ENCODE measurements at places on chromosomes 2 and 18.

DNA sequence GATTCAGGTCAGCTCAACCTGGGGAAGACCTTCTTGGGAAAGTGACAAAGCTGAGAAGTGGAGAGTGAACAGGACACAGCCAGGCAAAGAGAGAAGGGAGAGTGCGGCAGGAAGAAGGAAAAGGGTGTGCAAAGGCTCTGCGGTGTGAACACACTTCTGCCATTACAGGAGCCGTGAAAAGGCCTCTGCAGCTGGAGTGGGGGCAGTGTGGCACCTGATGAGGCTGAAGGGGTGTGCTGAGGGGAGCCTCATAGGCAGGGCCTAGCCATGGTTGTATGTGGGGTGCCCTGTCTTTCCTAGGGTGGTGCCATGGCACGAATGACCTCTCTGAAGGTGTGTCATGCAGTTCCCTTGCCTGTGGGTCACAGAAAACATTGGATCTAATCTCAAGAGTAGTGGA is 347.6 kb downstream of the CYRIA start:
- DNase-seq, result no peak

DNA sequence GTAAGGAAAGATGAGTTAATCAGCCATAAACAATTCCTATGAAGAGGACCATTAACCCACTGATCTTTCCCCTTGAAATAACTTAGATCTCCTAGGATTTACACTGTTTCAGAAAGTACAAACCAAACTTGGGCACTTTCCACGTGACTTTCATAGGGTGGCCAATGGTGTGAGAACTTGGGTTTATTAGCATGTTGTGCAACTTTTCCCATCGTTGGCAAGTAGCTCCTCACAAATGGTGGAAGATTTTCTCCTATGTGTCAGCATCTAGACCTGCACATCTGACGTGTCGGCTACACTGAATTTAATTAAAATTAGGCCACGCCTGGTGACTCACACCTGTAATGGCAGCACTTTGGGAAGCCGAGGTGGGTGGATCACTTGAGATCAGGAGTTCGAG is 116.3 kb downstream of the GALNT1 start:
- no peak for DNase-seq

GRCh38 chr18:49926106-49926745 is 112.9 kb upstream of the ACAA2 start:
- DNase-seq, result no peak

DNA sequence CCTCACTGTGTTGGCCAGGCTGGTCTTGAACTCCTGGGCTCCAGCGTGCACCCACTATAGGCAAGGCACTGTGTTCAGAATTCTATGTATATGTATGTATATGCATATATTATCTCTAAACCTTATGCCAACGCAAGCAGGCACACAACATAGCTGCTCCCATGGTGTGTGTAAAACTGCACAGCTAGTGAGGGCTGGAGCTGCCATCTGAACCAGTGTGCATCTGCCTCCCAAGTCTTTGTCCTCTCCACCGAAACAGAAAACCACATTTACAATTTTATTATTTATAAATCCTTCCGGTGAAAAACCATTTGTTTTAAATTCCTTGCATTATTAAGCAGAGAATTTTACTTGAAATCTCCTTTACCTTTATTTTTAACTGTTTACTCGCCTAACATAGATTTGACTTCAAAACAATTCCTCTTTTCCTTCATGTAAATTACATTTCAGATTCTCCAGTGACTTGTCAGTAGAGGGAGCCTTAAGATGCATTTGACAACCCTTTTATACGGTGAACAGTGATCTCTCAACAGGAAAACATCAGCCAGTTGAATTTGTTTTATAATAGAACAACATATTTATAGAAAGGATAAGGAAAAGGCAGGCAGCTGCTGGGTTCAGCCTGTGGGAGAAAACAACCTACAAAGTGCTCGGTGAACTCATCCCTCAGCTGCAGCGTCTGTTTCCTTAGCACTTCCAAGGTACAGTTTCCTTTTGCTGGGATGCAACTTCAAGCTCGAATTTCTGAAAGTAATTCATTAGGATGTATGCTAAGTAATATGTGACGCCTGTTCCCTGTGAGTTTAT is 101.2 kb downstream of the MYT1L start:
- no peak for DNase-seq

DNA sequence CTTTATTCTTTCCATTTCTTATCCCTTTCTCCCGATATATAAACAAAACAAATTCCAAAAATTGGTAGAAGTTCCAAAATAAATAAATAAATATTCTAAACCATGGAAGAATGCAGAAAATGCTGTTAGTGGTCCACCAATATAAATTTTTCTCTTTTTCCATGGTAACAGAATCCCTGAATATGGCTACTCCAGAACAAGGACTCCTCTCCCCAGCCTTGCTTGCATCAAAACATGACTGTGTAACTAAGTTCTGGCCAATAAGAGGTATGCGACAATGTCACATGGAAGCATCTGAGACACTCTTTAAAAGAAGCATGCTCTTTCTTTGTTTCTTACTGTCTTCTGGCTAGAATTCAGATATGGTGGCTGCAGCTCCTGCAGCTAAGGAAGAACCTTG is 325.1 kb upstream of the TANK start:
- DNase-seq, result no peak

DNA sequence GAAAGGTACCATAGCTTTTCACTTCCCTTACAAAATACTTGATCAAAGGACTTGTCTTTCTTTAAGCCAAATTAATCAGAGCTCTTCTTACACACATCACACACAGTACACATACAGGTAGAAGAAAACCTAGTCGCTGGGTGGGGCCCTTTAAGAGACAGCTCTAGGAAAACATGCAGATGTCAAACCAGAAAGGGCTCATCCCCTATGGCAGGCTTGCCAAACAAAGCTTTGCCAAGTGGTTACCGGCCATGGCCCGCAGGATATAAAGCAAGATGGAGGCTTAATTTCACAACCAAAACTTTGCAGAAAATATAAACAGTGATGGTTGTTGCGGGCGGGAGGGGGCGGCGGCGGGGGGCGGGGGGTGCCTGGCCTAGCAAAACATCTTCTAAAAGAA is 2156.0 kb upstream of the PIK3C3 start:
- no peak for DNase-seq

DNA sequence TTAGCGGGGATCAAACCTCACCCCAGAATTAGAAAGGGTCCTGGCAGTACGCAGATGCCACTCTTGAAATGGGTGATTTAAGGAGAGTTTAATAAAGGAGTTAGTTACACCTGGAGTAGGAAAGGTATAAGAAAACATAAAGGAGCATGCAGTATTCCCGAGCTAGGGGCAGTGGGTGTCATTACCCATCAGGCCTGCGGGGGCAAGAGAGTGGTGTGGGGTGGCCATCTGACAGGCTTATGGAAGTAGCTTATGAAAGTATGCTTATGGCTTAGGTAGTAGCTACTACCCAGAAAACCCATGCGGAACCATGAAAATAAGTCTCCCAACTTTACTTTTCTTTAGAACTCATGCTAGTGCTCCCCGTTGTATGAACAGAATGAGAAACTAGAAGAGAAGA is 568.9 kb upstream of the ACVR2A start:
- no peak for DNase-seq

GRCh38 chr2:98757904-98758421 is 27.0 kb upstream of the MGAT4A start:
- no peak for DNase-seq

- no peak for DNase-seq
These were observed 127.0 kb upstream of the CCDC195 start for GRCh38 chr2:224843141-224843540.

DNA sequence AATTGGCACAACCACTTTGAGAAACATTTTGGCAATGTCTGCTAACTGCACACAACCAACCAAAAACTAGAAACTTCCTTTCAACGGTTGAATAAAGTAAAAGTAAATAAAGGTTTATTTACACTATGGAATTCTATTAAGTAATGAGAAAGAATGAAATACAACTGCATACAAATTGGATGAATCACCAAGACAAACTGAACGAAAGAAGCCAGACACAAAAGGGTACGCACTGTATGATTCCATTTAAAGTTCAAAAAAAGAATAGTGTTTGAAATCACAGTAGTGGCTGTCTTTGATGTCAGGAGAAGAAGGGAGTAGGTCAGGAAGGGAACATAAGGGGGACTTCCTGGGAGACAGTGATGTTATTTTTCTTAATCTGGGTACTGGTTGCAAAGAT is 46.5 kb upstream of the SULT1C3 start:
- DNase-seq, result no peak

- no peak for DNase-seq
These were observed 254.9 kb upstream of the RAB12 start for GRCh38 chr18:8354304-8354703.

- DNase-seq, result no peak
These were observed 34.3 kb downstream of the GIGYF2 start for GRCh38 chr2:232731470-232731869.

GRCh38 chr18:49959176-49959575 is 145.8 kb upstream of the ACAA2 start:
- DNase-seq, result no peak

GRCh38 chr18:62797329-62797728 is 82.0 kb downstream of the PHLPP1 start:
- DNase-seq, result no peak

- DNase-seq, result no peak
These were observed 12.5 kb downstream of the MAP4K4 start for GRCh38 chr2:101710036-101710435.

DNA sequence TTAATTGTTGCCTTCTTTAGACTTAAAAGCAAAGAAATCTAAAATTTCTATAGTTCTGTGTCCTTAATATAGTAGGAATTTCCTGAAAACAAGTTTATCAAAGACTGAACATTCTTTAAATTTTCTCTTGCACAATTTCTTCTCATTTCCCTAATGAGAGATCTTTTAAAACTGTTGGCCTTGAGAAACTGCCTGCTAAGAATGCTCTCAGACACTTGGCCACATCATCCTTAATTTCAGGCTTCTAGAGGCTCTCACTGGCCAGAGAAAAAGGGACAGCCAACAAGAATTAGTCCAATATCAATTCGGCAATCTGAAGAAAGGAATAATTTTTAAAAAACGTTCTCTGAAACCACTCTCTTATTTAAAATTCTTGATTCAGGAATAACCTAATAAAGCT is 167.0 kb upstream of the CREB1 start:
- no peak for DNase-seq

DNA sequence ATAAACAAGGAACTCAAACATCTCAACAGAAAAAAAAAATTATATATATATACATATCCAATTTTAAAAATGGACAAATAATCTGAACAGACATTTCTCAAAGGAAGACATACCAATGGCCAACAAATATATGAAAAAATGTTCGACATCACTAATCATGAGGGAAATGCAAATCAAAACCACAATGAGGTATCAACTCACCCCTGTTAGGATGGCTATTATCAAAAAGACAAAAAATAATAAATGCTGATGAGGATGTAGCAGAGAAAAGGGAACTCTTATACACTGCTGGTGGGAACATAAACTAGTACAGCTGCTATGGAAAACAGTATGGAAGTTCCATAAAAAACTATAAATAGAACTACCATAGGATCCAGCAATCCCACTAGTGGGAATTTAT is 46.1 kb downstream of the CLASP1 start:
- DNase-seq, result no peak

DNA sequence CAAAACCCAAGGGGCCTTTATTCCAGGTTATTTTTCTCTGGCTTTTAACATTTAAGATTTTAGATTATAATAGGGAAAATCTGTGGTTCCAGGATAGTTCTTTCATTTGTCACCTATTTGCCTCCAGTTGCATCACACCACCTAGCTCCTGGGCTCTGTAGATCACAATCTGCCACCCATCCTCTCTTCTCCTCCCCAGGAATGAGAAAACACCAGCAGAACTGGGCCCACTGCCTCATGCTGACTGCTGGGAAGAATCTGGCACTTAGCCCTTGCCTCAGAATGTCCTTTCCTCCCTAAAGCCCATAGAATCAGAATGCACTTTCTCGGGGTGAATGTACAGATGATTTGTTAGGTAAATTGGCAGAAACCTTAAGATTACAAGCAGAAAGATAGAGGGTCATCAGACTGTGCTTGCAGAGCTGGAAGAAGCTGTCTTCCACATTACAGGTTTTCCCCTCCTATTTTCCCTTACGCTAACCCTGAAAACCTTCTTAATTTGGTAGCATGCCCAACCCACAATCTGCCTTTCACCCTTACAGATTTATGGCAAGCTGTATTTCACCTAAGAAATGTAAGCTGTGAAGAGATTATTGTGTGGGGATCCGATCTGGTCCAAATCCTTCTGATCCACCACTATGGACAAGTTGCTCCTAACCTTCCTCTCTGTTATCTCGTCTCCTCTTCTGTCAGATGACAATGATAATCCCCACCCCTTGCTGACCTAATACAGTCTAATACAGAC is 72.6 kb downstream of the LRRC30 start:
- DNase-seq, result no peak

DNA sequence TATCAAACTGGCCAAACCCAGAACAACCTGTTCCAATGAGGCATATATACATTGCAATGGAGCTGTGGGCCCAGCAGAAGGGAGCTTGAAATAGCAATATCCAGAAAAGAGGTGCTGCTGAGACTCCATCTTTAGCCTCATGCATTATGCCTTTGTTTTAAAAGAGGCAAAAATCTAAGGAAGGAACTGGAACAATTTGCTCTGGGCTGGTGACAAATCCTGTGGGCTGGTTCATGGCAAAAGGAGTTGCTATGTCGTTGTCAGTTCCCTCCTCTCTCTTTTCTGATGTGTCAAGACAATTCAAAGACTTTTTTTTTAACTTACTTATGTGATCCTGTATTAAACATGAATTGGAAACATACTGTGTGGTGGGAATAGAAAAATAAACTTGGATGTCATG is 124.2 kb upstream of the FSHR start:
- no peak for DNase-seq

DNA sequence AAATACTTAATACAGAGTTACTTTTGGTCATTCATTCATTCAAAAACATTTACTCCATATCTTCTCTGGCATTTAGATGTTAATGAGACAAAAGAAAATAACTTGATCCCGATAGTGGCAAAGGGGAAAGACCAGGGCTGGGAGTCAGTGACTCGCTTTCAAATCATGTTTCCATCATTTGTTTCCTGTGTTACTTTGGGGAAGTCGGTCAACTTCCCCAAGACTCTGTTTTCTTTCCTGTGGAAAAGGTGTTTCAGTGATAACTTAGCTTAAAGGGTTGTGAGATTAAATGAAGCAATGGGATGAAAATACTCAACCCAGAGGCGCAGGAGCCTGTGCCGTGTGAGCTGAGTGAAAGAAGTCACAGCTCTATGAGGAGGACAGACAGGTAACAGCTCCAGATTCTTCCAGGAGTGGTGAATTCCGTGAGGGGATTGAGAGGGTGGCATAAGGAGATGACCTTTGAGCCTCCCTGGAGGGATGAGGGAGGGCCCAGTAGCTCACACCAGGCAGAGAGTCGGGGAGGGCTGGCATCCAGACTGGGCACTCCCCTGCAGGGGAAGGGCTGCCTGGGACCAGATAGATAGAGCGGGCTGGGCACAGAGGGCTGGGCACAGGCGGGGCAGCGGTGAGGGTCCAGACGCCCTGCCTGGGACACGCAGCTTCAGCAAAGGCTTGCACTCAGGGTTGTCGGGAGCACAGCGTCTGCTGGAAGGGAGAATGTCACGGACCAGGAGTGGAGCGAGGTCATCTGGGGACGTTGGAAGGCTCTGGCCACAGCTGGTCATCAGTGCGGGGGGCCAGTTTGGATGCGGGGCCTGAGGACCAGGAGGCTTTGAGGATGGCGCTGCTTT is 70.1 kb downstream of the TSHZ1 start:
- DNase-seq, result no peak
